ENCODE measurements at places on chromosomes 6 and 20. TPM values are rescaled to one million over a fixed set of nuclear protein-coding genes. Genes with fewer than 3 reads are reported as not detected.

GRCh38 chr20:59230385-59230784 is 66.8 kb downstream of the ZNF831 start:
- H3K4me3 ChIP-seq = no peak overlapping the region
- no peaks in the 10 kb centered on the region for H3K36me3 ChIP-seq
- H3K4me1 ChIP-seq = no peaks in the 10 kb centered on the region
- DNase-seq = no peak
- H3K27me3 ChIP-seq = no peaks in the 10 kb centered on the region
- H3K27ac ChIP-seq = no peak overlapping the region

DNA sequence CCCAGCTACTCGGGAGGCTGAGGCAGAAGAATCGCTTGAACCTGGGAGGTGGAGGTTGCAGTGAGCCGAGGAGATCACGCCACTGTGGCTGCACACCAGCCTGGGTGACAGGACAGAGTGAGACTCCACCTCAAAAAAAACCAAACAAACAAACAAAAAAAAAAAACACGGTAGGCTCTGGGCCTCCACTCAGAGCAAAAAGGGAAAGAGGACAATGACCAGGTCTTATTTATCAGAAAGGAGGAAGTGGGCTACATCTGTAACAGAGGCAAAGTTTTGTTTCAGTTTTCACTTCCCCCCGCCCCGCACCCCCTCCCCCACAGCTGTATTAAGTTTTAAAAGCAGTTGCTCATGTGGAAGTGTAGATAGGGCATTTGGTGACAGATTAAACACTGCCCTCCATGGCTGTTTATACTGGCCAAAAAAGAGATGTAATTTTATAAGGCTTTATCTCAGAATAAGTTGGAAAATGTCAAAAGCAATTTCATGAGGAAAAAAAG is 114.6 kb downstream of the RCAN2 start:
- H3K27me3 ChIP-seq = no peaks in the 10 kb centered on the region
- H3K4me3 ChIP-seq = no peak overlapping the region
- no peak overlapping the region for H3K27ac ChIP-seq

The CDC5L gene
- total RNA-seq = 22.5 TPM

DNA sequence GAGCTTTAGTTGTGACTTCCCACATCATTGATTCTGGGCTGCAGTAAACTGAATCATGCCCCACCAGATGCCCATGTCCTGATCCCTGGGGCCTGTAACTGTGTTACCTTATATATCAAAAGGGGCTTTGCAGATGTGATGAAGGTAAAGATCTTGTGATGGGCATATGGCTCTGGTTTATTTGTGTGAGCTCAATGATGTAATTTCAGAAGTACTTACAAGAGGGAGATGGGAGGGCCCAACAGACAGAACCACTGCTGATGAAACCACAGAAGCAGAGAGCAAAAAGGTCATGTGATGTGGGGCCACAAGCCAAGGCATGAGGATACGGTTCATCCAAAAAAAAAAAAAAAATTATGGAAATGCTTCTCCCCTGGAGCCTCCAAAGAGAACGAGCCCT is 118.7 kb downstream of the TOX2 start:
- peaks cover 2% of the 10 kb centered on the region for H3K36me3 ChIP-seq
- no peaks in the 10 kb centered on the region for H3K4me1 ChIP-seq
- no peak overlapping the region for H3K4me3 ChIP-seq

GRCh38 chr6:117955684-117956256 is 48.7 kb downstream of the SLC35F1 start:
- H3K27ac ChIP-seq = no peak overlapping the region
- no peak overlapping the region for H3K4me3 ChIP-seq
- no peaks in the 10 kb centered on the region for H3K4me1 ChIP-seq
- DNase-seq = no peak
- no peaks in the 10 kb centered on the region for H3K36me3 ChIP-seq
- no peaks in the 10 kb centered on the region for H3K27me3 ChIP-seq

The PSMF1 gene
- 26.4 TPM for total RNA-seq

DNA sequence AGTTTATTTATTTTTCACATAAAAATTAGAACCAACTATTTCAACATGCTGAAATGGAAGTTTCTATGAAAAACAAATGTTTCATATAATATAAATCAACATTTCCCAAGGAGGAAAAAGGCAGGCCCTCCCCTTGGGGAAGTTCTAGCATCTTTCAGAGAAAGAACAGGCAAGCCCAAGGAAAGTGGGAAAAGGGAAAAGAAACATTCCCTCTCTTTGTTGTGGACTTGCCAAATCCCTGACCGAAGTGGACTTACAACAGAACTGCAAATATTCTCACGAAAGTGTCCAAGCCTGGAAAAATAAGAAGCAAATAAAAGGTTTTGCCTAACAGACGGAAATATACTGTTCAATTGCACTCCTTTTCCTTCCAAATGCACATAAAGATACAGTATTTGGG is 214.4 kb downstream of the ATXN1 start:
- no peaks in the 10 kb centered on the region for H3K36me3 ChIP-seq
- H3K27me3 ChIP-seq = no peaks in the 10 kb centered on the region
- no peak overlapping the region for H3K4me3 ChIP-seq
- no peak for DNase-seq
- H3K27ac ChIP-seq = no peak overlapping the region
- peaks cover 3% of the 10 kb centered on the region for H3K4me1 ChIP-seq

DNA sequence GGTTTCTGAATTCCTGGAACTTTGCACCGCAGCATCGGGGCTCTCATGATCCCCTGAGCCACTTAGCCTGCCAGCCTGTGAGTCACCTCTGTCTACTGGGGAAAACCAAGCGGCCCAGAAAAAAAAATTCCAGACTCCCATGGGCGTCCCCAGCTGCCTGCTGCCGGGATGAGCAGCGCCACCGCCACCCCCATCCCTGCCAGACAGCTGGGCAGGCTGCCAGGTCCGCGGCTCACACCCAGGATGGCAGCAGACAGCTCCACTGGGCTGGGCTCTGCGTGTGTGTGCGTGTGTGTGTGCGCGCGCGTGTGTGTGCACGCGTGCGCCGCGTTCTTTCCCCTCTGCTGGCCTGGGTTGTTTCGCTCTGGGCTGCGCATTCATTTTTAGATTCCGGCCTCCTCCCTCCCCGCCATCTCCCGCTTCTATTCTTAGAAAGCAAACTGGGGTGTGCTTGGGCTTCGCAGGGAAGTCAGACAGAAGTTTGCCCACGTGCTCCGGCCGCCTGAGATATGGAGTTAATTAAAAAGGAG is 38.9 kb upstream of the PMEPA1 start:
- H3K4me1 ChIP-seq = no peaks in the 10 kb centered on the region
- H3K36me3 ChIP-seq = no peaks in the 10 kb centered on the region
- H3K27me3 ChIP-seq = peaks cover 3% of the 10 kb centered on the region
- DNase-seq = peak; percentile 43

The DPPA5 gene
- total RNA-seq = not detected

- DNase-seq = no peak
- H3K4me3 ChIP-seq = no peak overlapping the region
- H3K4me1 ChIP-seq = no peaks in the 10 kb centered on the region
- H3K27ac ChIP-seq = no peak overlapping the region
Measured at GRCh38 chr6:122374307-122374706, 25.1 kb upstream of the HSF2 start.

DNA sequence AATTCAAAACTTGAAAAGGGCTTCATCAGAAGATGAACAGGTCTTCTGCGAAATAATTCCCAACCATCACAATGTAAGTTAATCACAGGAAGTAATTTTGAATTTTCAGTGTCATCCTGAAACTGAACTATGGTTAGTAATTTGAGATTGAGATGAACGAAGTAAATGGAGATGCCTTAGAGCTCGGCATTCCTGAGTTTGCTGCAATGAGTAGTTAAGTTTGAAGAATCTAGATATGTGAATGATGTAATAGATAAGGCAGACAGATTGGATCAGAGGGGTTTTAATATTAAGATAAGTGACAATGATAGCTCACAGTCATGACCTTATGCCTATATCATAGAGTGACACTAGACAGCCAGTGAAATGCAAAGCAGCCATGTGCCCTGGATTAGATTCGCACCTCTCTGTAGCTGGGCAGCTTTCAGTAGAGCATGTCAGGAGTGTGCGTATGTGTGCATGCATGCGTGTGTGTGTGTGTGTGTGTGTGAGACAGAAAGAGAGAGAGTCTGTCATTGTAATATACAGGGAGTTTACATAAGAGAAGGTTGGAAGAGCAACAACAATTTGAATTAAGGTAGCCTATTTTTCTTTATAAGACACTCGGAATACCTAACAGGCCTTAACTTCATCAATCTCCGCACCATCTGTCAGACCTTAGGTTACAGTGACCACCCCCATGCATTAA is 233.0 kb downstream of the GMPR start:
- H3K27me3 ChIP-seq = no peaks in the 10 kb centered on the region
- no peak overlapping the region for H3K27ac ChIP-seq
- peaks cover 2% of the 10 kb centered on the region for H3K4me1 ChIP-seq
- H3K4me3 ChIP-seq = no peak overlapping the region
- no peak for DNase-seq
- no peaks in the 10 kb centered on the region for H3K36me3 ChIP-seq

The HLA-DRB5 gene
- not detected for total RNA-seq

DNA sequence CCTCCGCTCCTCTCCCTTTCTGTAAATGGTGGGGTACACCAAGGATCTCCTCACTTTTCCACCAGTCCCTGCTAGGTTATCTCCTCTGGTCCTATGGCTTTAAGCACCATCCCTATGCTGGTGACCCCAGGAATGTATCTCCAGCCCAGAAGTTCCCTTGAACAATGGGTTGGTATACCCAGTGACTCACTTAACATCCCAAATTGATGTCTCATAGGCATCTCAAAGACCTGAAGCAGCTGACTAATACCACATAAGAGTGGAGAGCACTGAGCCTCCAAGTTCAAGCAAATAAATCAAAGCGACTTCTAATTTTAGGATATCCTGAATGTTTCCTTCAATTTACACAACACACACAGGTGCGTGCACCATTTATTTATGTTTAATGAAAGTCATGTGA is 48.3 kb downstream of the ADGRF1 start:
- DNase-seq = peak; percentile 35
- H3K4me1 ChIP-seq = peaks cover 2% of the 10 kb centered on the region
- no peaks in the 10 kb centered on the region for H3K27me3 ChIP-seq
- H3K27ac ChIP-seq = no peak overlapping the region
- H3K4me3 ChIP-seq = no peak overlapping the region
- H3K36me3 ChIP-seq = no peaks in the 10 kb centered on the region

DNA sequence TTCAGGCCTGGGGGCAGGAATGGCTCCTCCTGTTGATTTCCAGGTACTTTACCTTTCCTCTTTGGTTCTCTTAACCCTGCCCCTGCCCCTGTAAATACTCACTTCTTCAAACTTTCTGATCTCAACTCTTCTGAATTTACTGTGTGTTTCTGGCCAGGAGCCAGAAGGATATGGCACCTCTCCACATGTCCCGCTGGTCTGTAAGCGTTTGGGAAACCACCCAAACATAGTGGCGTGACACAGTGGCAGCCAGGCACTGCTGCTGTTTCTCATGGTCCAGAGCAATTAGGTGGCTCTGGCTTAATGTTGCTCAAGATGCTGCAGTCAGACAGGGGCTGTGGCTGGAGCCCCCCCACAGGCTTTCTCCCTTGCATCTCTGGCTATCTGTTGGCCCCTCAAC is 374.5 kb downstream of the RNGTT start:
- H3K27me3 ChIP-seq = no peaks in the 10 kb centered on the region
- H3K4me3 ChIP-seq = no peak overlapping the region
- no peak for DNase-seq
- H3K27ac ChIP-seq = no peak overlapping the region
- H3K36me3 ChIP-seq = no peaks in the 10 kb centered on the region
- no peaks in the 10 kb centered on the region for H3K4me1 ChIP-seq

The C6orf52 gene
- 0.26 TPM for total RNA-seq

GRCh38 chr6:25277857-25278256 is 1.3 kb upstream of the CARMIL1 start:
- no peak overlapping the region for H3K27ac ChIP-seq
- H3K27me3 ChIP-seq = no peaks in the 10 kb centered on the region
- no peaks in the 10 kb centered on the region for H3K36me3 ChIP-seq
- DNase-seq = no peak
- H3K4me3 ChIP-seq = no peak overlapping the region
- peaks cover 3% of the 10 kb centered on the region for H3K4me1 ChIP-seq

The VGLL2 gene
- total RNA-seq = not detected

GRCh38 chr6:25815194-25815593 is 16.7 kb downstream of the SLC17A1 start:
- H3K36me3 ChIP-seq = no peaks in the 10 kb centered on the region
- H3K27me3 ChIP-seq = no peaks in the 10 kb centered on the region
- no peaks in the 10 kb centered on the region for H3K4me1 ChIP-seq
- no peak overlapping the region for H3K27ac ChIP-seq

The TTK gene
- total RNA-seq = 0.51 TPM

The FAM120B gene
- total RNA-seq = 15.2 TPM

DNA sequence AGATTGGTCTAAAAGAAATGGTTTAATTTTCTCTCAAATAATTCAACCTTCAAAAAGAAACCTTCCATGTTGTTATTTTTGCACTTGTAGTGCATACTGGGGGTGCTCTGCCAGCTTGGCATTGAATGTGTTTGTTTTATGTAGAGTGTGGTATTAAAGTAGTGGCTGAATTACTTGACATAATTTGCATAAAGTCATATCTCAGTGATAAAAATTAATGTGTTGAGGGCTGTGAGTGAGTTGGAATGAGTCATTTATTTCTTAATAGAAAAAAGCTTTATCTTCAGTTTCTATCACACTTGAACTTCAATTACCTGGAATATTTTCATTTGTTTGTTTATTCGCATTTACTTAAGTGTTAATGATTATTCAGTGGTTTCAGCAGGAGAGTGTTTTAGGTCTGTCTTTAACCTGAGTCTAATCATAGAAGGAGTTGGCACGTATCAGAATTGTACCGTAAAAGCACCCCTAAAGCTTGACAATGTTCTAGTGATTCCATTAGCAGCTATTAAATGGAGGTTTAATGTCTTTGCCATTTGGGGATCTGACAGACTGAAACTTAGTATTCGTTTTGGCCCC is 801.2 kb upstream of the FLRT3 start:
- no peaks in the 10 kb centered on the region for H3K4me1 ChIP-seq
- H3K27ac ChIP-seq = no peak overlapping the region
- DNase-seq = no peak
- no peak overlapping the region for H3K4me3 ChIP-seq
- H3K36me3 ChIP-seq = no peaks in the 10 kb centered on the region
- no peaks in the 10 kb centered on the region for H3K27me3 ChIP-seq

The PRICKLE4 gene
- total RNA-seq = 0.26 TPM

The FERMT1 gene
- total RNA-seq = 3.3 TPM

DNA sequence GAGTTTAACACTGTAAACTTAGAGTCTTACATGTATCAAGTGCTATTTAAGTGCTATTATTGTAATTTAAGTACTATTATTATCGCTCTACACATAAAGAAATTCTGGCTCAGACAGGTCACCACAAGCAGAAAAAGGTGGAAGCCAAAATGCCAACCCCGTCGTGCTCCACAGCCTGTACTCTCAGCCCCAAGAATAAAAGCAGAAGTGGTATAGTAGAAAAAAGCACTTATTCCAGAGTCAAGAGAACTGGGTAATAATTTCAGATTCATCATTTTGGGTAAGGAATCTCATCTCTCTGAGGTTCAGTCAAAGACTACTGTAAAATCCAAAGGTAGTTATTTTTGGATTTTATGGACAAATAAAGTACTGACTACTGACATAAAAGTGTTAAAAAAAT is 943 bp downstream of the ZUP1 start:
- DNase-seq = no peak
- H3K4me1 ChIP-seq = peaks cover 2% of the 10 kb centered on the region
- H3K27ac ChIP-seq = peak overlapping the region; percentile 85
- peaks cover 3% of the 10 kb centered on the region for H3K27me3 ChIP-seq
- H3K36me3 ChIP-seq = no peaks in the 10 kb centered on the region

GRCh38 chr20:53899351-53900167 is 170.8 kb downstream of the BCAS1 start:
- H3K36me3 ChIP-seq = no peaks in the 10 kb centered on the region
- no peak overlapping the region for H3K4me3 ChIP-seq
- no peaks in the 10 kb centered on the region for H3K27me3 ChIP-seq
- H3K4me1 ChIP-seq = peaks cover 19% of the 10 kb centered on the region

- no peaks in the 10 kb centered on the region for H3K4me1 ChIP-seq
- H3K36me3 ChIP-seq = no peaks in the 10 kb centered on the region
- H3K27me3 ChIP-seq = no peaks in the 10 kb centered on the region
- no peak for DNase-seq
Measured at GRCh38 chr6:138920906-138921305, 67.1 kb downstream of the REPS1 start.

The SYCP2 gene
- total RNA-seq = 0.51 TPM
